ENCODE measurements at places on chromosomes 7 and 10.
A peak's percentile ranks its signal among the peaks of the same experiment; 100 is the strongest.

GRCh38 chr10:112938808-112939482 lies 11.1 kb upstream of the TCF7L2 start:
- no peak for DNase-seq

- no peak for DNase-seq
Measured at GRCh38 chr10:49751636-49752510, 10.2 kb downstream of the OGDHL start.

- no peak for DNase-seq
Measured at GRCh38 chr10:22518167-22518724, 172.9 kb downstream of the SPAG6 start.

GRCh38 chr7:47288060-47288459 lies 293.9 kb downstream of the TNS3 start:
- no peak for DNase-seq

DNA sequence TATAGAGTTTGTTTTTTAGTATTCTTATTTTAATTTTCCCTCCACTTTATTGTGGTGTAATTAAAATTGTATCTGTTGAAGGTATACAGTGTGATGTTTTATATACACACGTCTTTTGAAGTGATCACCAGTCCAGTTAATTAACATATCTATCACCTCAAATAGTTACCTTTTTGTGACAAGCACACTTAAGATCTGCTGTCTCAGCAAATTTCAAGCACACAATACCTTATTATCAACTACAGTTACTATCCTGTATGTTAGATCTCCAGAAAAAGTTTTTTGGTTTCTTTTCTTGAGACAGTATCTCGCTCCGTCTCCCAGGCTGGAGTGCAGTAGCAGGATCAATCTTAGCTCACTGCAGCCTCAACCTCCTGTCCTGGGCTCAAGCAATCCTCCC lies 8.7 kb downstream of the WIPI2 start:
- DNase-seq: no peak

GRCh38 chr10:17538941-17539340 lies 78.2 kb downstream of the HACD1 start:
- no peak for DNase-seq

- no peak for DNase-seq
Measured at GRCh38 chr10:74994854-74995253, 116.6 kb upstream of the SAMD8 start.

DNA sequence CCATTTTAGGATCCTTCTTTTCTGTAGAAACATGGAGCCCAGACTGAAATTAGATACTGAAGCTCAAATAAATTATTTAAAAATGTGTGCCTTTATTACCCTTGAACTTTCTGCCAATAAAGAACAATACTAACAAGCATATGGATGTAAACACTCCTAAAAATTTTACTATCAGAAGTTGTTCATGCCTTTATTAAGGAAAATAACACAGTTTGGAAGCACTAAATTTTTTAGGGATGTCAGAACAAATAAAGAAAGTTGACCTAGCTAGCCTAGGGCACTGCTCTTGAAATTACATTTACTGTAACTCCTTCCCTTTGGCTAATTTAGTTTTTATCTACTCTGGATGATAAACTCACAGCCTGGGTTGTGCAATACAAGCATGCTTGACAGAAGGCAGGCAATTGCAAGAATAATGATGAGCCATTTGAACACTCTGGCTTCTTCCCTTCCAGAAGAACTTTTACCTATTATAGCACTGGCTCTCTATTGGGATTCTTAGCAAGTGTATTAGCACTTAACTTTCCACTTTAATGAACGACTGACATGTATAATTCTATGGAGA lies 351.7 kb upstream of the C7orf33 start:
- no peak for DNase-seq

DNA sequence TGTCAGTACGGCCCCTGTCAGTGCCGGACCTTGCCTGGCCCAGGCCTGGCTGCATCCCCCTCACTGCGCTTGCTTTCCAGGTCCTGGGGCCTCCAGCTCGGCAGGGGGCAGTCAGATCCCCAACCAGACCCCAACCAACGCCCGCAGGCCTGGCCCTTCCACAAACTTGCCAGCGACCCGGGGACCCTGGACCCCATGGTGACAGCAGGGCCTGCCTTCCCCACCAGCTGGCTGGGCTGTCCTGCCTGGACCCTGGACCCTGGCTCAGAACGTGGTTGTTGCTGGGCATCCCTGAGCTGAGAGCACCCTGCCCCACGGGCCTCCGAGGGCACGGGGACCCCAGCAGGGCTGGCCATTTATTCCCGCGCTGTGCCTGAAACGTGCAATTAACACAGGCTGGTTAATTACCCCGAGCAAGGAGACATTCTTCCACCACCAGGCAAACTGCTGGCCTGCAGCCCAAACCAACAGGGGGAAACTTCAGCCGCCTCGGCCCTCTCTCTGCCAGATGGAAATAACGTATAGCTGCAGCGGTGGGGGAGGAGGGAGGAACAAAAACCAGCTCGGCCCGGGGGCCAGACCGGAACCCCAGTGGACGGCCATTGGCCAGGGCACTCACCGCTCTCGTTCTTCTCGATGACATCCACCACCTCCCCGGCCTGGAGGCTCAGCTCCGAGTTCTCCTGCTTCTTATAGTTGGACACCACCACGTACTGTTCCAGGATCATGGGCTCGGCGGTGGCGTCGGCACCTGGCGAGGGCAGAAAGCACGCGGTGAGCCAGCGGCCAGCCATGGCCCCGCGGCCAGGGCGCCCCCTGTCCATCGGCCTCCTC lies 167.1 kb downstream of the NEURL1 start:
- no peak for DNase-seq

DNA sequence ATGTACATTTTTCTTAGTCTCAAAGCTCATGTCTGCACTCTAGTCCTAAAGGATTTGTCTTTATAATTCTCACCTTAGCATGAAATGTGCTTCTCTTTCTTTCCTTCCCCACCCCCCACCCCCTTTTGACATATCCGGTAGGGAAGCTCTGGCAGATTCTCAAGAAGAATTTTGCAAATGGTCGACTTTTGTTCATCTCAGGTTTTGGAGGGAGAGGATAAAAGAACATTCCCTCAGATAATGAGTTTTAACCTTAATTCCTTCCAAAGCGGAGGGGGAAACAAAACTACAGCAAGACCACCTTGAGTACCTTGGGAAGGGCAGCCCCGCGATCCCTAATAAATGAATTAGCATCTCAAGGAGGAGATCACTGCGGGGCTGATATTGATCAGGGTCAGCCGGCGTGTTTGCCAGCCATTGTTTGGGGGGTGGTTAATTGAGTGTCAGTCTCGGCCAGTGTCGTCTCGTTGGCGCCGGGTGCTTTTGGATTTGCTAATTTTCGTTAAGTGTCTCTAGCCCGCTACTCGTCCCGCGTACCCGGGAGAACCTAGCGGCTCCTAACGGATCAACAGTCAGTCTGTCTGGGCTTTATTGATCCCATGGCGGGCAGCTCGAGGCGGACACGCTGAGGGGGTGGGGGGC lies 874 bp upstream of the BAMBI start:
- DNase-seq: peak; percentile 29

- DNase-seq: no peak
Measured at GRCh38 chr10:88544140-88544870, 38.8 kb downstream of the RNLS start.

DNA sequence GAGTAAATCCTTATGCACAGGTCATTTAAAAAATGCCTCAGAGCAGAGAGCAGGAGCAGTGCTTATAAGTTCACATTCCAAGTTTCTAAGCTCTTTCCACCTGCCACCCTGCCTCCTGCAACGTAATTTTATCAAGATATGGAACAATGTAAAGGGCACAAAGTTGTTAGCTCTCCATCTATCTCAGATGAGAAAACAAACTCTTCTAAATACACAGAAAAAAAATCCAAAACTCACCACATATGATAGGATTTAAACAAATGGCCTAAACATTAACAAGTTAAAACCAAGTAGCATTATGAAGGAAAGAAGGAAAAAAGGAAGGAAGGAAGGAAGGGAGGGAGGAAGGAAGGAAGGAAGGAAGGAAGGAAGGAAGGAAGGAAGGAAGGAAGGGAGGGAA lies 1132.8 kb downstream of the GRM8 start:
- no peak for DNase-seq

DNA sequence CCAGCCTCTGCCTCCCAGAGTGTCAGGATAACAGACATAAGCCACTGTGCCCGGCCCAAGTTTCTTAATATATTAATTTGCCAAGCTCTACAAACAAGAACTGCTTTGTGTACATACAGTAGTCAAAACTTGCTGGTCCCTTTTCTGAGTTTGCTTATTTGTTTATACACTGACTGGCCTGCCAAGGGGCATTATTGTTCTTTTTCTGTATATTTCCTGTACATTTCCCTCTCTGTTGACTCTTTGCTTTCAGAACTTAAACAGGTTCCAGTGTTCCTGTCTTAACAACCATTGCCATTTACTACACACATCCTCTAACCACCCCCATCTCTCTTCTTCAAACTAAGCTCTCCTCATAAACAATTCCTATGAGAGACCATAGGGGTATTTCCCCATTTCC lies 61.5 kb upstream of the RPA3 start:
- DNase-seq: no peak

DNA sequence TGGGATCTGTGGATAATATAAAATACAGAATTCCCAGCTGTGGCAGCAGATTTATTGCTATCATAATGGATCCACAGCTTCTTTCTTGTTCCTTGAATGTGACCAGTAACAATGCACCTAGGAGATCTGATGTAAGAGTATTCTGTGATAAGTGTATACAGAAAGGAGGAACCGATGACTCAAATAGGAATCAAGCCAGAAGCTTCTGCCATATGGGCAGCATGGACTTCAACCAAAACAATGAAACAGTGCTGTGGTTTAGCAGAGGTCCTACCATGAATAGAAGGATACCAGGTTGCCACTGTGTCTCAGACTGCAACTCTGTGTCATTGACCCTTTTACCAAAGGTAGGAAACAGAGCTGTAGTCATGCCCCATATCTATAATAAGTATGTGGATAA lies 81.8 kb downstream of the PTPRZ1 start:
- peak; percentile 45 for DNase-seq

GRCh38 chr7:79008786-79009185 lies 444.7 kb downstream of the MAGI2 start:
- no peak for DNase-seq

- peak; percentile 41 for DNase-seq
Measured at GRCh38 chr7:115145512-115145911, 223.6 kb downstream of the MDFIC start.
